ENCODE measurements at places on chromosomes 16 and 17. TPM values are rescaled to one million over a fixed set of nuclear protein-coding genes. Genes with fewer than 3 reads are reported as not detected.
A peak's percentile ranks its signal among the peaks of the same experiment; 100 is the strongest.

DNA sequence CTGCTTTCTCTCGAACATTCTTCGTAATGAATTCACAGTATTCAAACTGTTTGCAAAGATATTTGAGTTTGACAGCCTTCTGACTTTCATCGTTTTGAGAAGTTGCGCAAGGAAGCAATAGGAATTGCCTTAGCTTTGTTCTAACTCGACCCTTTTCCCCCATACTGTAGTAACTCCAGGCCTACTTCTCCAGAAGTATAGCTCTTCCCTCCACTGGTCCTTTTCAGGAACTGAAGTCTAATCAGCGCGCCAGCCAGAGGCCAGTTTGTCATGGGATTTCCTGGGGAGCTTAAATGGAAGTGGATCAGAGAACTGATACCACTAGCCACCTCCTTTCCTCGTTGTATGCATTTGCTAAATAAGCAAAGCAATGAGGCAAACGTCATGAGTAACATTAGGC, 27.9 kb downstream of the CDR2 start:
- H3K4me3 ChIP-seq: no peak overlapping the region

GRCh38 chr17:35257208-35257659, 14.4 kb downstream of the SLFN5 start:
- H3K36me3 ChIP-seq: no peaks in the 10 kb centered on the region
- DNase-seq: peak; percentile 82
- H3K4me3 ChIP-seq: no peak overlapping the region
- H3K4me1 ChIP-seq: peaks cover 43% of the 10 kb centered on the region
- H3K27ac ChIP-seq: peak overlapping the region; percentile 60
- no peaks in the 10 kb centered on the region for H3K27me3 ChIP-seq

Gene KCNJ12
- total RNA-seq: 0.52 TPM

GRCh38 chr17:39676198-39676819, 8.1 kb downstream of the PNMT start:
- peaks cover 35% of the 10 kb centered on the region for H3K4me1 ChIP-seq
- no peak overlapping the region for H3K4me3 ChIP-seq
- no peaks in the 10 kb centered on the region for H3K36me3 ChIP-seq

Gene TPSD1
- total RNA-seq: not detected

- no peaks in the 10 kb centered on the region for H3K4me1 ChIP-seq
- DNase-seq: no peak
These were observed 878.0 kb upstream of the GOT2 start for GRCh38 chr16:59612094-59612493.

GRCh38 chr17:73293031-73293430, 18.8 kb downstream of the CDC42EP4 start:
- H3K27ac ChIP-seq: peak overlapping the region; percentile 91
- no peak overlapping the region for H3K4me3 ChIP-seq
- H3K36me3 ChIP-seq: no peaks in the 10 kb centered on the region
- peaks cover 96% of the 10 kb centered on the region for H3K4me1 ChIP-seq
- DNase-seq: peak; percentile 54

DNA sequence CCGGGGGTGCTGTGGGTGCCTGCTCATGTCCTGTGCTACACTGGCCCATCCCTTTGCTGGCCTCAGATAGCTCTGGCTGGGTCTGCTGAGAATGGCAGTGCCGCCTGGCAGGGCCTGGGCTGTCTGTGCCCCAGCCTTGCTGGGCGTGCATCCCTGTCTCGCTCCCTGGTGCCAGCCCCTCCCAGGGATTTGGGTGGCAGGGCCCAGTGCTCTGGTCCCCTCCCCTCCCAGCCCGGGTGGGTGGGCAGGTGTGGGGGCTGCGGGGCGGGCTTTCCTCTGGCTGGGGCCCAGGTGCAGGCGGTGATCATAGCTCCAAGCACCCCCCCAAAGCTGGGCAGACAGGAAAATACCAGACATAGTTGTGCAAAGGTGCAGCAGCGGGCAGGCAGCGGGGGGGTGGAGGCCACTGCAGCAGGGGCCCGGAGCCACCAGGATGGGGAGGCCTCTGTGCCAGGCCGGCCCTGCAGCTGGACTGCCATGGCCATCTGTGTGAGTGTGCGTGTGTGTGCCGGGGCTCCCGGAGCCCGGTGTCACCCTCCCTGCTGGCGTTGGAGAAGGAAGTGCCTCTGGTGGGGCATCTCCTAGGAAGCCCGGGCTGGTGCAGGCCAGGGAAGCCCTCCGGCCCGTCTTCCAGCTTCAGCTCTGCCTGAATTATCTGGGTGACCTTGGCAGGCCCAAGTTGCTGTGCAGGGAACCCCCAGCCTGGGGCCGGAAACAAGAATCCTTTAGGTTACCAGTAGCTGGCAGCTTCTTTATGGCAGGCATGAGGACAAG, 7.4 kb downstream of the GLIS2 start:
- peak; percentile 49 for DNase-seq
- H3K36me3 ChIP-seq: no peaks in the 10 kb centered on the region
- peak overlapping the region; percentile 84 for H3K27ac ChIP-seq
- no peaks in the 10 kb centered on the region for H3K27me3 ChIP-seq
- H3K4me1 ChIP-seq: peaks cover 81% of the 10 kb centered on the region

GRCh38 chr16:83433201-83433600, 374.6 kb upstream of the HSBP1 start:
- DNase-seq: no peak
- H3K36me3 ChIP-seq: no peaks in the 10 kb centered on the region
- no peaks in the 10 kb centered on the region for H3K4me1 ChIP-seq
- H3K4me3 ChIP-seq: no peak overlapping the region
- no peak overlapping the region for H3K27ac ChIP-seq

- H3K27ac ChIP-seq: peak overlapping the region; percentile 95
- DNase-seq: peak; percentile 92
- no peaks in the 10 kb centered on the region for H3K27me3 ChIP-seq
- H3K4me1 ChIP-seq: peaks cover 62% of the 10 kb centered on the region
- peaks cover 5% of the 10 kb centered on the region for H3K36me3 ChIP-seq
- H3K4me3 ChIP-seq: peak overlapping the region; percentile 88
These were observed 7.4 kb downstream of the KDM6B start for GRCh38 chr17:7841396-7841914.

Gene CLEC10A
- 0.33 TPM for total RNA-seq

- no peak for DNase-seq
- H3K36me3 ChIP-seq: no peaks in the 10 kb centered on the region
- H3K27me3 ChIP-seq: no peaks in the 10 kb centered on the region
- H3K4me3 ChIP-seq: no peak overlapping the region
- H3K27ac ChIP-seq: no peak overlapping the region
These were observed 563 bp downstream of the ST6GALNAC1 start for GRCh38 chr17:76642994-76643393.

All from body of pancreas (tissue), 4 donors.